Natural killer cell (primary cell): ENCODE measurements at places on chromosomes 16 and 17.

- no peak overlapping the region for H3K4me3 ChIP-seq
- H3K4me1 ChIP-seq = no peaks in the 10 kb centered on the region
- no peaks in the 10 kb centered on the region for H3K27me3 ChIP-seq
Measured at GRCh38 chr17:40461732-40462342, 18.6 kb downstream of the IGFBP4 start.

- peaks cover 2% of the 10 kb centered on the region for H3K27me3 ChIP-seq
- H3K36me3 ChIP-seq = no peaks in the 10 kb centered on the region
- no peak overlapping the region for H3K4me3 ChIP-seq
- DNase-seq = no peak
- H3K4me1 ChIP-seq = no peaks in the 10 kb centered on the region
Measured at GRCh38 chr16:82181461-82182185, 11.6 kb upstream of the MPHOSPH6 start.

DNA sequence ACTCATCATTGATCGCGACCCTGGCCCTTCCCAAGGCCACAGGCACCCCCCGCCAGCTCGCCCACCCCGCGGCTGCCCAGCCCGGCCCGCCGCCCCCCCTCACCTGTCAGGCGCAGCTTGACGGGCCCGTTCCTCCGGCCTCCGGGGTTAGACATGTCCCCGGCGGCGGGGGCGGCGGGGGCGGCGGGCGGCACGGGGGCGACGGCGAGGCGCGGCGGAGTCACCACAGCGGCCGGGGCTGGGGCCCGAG, 456 bp downstream of the SMURF2 start:
- H3K27ac ChIP-seq = peak overlapping the region; percentile 67
- no peaks in the 10 kb centered on the region for H3K27me3 ChIP-seq
- DNase-seq = no peak
- peak overlapping the region; percentile 57 for H3K4me3 ChIP-seq

- no peak overlapping the region for H3K4me3 ChIP-seq
- peaks cover 24% of the 10 kb centered on the region for H3K36me3 ChIP-seq
- peaks cover 8% of the 10 kb centered on the region for H3K27me3 ChIP-seq
- no peak overlapping the region for H3K27ac ChIP-seq
- H3K4me1 ChIP-seq = peaks cover 5% of the 10 kb centered on the region
Measured at GRCh38 chr17:81899514-81900166, 2.4 kb upstream of the NPB start.

- no peak overlapping the region for H3K27ac ChIP-seq
- no peak for DNase-seq
- H3K27me3 ChIP-seq = no peaks in the 10 kb centered on the region
- H3K4me3 ChIP-seq = no peak overlapping the region
Measured at GRCh38 chr16:27636453-27637240, 86.7 kb downstream of the KATNIP start.

DNA sequence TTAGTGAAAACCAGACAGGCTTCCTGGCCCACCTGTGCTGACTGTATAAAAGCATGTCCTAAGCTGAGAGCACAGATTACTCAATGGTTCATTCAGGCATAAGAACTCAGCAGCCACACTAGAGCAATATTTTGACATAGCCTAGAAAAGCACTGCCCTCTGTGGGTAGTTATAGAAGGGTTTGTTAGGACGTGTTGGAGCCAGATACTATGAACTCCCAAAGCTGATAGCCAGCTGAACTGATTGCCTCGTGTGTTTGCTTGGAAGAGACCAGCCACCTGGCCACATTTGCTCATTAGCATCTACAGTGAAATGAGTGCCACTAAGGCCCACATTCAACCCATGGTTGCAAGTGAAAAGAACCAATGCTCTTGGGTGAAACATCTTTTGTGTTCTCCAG, 30.8 kb upstream of the ABCA5 start:
- no peak overlapping the region for H3K4me3 ChIP-seq
- no peaks in the 10 kb centered on the region for H3K27me3 ChIP-seq
- no peaks in the 10 kb centered on the region for H3K4me1 ChIP-seq
- no peaks in the 10 kb centered on the region for H3K36me3 ChIP-seq
- no peak for DNase-seq

GRCh38 chr17:7225711-7226331, 6.1 kb downstream of the ACADVL start:
- no peak overlapping the region for H3K4me3 ChIP-seq
- no peak overlapping the region for H3K27ac ChIP-seq
- H3K36me3 ChIP-seq = peaks cover 75% of the 10 kb centered on the region
